G401 (cell line): ENCODE measurements at places on chromosomes 13 and 19. TPM values are rescaled to one million over a fixed set of nuclear protein-coding genes. Genes with fewer than 3 reads are reported as not detected.

The RTBDN gene
- 5.7 and 8.0 TPM in 2 replicates for total RNA-seq

- DNase-seq = no peak
These were observed 87.7 kb downstream of the DOCK9 start for GRCh38 chr13:98890186-98890585.

DNA sequence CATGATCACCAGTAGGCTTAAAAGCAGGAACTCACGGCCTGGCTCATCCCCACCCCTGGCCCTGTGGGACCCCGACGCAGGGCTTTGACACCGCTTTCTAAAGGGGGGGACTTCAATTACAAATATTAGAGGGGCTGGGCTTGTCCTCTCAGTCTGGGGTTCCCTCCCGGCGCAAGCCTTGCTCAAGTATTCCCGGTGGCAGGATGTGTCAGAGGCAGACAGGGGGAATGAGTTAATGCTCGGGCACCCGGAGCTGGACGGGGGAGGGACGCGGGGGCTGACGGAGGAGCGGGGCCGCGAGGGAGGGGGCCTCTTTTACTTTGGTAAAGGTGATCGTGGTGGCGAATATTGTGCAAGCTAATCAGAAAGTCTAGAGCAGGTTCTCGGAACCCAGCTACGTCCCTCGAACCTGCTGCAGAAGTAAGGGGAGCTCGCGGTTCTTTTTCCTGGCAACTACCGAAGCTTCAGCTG is 1.1 kb downstream of the FGF14 start:
- DNase-seq = peak; percentile 80

DNA sequence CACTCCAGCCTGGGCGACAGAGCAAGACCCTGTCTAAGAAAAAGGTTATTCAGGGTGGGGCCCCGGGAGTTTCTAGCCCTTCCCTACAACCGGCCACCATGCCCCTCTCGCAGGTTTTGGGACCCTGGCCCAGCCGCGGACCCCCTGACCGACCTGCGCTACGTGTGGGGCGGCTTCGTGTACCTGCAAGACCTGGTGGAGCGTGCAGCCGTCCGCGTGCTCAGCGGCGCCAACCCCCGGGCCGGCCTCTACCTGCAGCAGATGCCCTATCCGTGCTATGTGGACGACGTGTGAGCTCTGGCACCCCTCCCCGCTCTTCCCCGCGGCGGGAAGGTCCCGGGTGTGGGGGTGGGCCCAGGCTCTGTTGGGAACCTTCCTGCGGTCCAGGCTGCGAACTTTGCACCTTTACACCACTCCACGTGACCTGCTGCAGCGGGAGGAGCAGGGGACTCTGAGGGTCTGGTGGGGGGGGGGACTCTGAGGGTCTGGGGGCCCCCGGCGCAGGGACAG is 6.3 kb downstream of the ABCA7 start:
- DNase-seq = no peak

DNA sequence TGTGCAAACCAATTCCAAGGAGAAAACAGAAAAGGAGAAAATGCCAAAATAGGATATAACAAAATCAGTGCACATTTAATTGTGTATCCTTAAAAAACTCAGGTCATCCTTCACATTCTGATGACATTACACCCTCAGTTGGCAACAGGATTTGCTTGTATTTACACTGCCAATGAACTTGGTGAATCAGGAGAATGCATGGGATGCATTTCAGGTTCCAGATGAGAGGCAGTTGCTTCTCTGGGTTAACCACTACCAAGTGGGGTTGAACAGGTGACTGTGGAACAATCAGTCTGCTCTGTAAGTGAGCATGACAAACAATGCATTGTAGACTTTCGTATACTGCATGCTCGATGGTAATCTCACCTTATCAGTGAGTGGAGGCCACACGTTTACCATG is 79.1 kb downstream of the STARD13 start:
- DNase-seq = no peak

The RETN gene
- not detected in 2 replicates for total RNA-seq

- DNase-seq = no peak
These were observed 1674.9 kb upstream of the PCDH20 start for GRCh38 chr13:63090524-63090923.

DNA sequence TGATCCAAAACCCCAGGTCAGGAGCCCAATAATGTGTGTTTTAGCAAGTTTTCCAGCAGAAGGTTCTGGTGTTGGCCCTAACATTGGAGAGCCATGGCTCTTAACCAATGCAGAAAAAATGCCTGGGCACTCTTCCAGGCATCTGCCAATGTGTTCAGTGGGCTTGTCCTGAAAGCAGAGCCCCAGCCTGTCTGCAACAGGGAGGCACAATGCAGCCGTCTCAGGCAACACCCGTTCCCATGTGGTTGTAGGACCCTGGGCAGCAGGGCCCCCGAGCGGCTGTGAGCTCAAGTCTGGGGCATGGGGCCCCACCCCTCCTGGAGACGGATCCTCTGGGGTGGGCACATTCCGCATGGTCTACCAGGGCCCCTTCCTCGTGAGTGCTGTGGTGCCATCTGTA is 58.1 kb upstream of the SIAH3 start:
- no peak for DNase-seq

DNA sequence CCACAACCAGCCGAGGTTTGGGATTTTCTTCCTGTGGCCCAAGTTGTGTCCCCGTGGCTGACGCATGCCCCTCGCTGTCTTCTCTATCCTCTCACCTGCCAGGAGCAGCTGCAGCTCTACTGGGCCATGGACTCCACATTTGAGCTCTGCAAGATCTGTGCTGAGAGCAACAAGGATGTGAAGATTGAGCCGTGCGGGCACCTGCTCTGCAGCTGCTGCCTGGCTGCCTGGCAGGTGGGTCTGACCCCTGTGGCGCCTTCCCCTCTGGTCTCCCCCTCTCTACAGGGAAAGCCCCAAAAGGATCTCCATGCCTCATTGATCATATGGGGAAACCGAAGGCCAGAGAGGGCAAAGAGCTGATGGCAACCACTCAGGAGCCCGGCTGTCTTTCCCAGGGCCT is 14.6 kb downstream of the CBLC start:
- no peak for DNase-seq

The SWSAP1 gene
- total RNA-seq = 6.2 and 6.3 TPM in 2 replicates

DNA sequence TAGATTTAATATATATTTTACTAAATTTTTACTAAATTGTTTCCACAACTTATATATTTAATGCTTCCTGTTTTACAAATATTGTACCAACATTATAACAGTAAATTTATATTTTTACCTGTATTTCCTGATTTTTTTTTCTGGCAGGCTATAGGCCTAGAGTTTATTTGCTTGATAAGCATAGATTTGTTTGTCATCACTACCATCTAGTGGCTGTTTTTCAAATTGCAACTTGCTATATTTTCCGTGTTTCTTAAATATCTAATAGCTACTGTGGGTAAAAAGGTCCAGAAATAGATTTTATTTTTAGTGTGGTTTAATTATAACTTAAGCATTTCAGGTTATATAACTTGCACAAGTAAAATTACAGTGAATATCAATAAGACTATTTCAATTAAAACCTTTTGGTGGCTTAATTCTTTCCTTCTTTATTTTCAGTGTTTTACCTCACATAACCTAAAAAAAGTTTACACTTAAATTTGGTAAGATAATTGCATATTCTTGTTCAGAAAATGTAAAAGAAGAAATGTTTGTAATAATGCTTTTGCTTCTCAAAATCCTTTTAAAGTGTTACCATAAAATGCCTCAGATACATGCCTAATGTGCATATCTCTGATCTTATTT is 60.6 kb downstream of the NDFIP2 start:
- peak; percentile 83 for DNase-seq

DNA sequence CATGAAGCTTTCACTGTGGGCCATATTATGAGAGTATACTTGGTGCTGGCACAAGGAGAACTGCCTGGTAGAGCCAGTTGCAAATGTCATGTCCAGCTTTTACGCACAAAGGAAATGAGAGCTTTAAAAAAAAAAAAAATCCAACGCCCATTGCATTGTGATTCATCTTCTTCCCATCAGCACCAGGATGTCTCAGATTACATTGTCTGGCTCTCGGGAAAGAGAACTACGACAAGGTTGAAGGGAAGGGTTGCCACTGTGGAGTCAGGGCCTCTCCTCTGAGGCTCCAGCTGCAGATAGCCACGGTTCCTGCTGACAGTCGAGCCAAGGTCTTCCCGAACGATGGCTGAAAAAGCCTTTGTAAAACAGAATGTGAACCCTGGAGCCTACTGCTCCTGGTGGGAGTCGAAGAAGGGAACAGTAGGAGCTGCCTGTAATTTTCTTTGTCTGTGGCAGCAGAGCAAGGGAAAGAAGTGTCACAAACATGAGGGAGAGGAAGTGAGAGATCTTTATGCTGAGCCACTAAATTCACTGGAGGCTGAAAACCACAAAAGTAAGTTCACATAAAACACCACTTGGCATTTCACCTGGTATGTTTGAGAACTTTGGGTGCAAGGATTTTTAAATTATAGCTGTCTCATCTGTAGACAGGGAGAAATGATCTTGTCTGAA is 704.7 kb downstream of the DIAPH3 start:
- no peak for DNase-seq
